Upper lobe of left lung (tissue), 6 donors: ENCODE measurements at places on chromosomes 16 and 17. TPM values are rescaled to one million over a fixed set of nuclear protein-coding genes. Genes with fewer than 3 reads are reported as not detected.

Gene MRPL27
- total RNA-seq: 59.1 TPM

Gene NEUROD2
- total RNA-seq: not detected

Gene KCNJ2
- 6.8 TPM for total RNA-seq

Gene IL17C
- not detected for total RNA-seq

Gene UTS2R
- 0.39 TPM for total RNA-seq

Gene PRCD
- 7.2 TPM for total RNA-seq

Gene ATP2C2
- 36.6 TPM for total RNA-seq

Gene RNU2-1
- total RNA-seq: not detected

Gene KRTAP9-8
- not detected for total RNA-seq

Gene FZD2
- 5.6 TPM for total RNA-seq

Gene ARHGDIG
- total RNA-seq: 0.91 TPM

Gene PPP1R9B
- total RNA-seq: 82.3 TPM

DNA sequence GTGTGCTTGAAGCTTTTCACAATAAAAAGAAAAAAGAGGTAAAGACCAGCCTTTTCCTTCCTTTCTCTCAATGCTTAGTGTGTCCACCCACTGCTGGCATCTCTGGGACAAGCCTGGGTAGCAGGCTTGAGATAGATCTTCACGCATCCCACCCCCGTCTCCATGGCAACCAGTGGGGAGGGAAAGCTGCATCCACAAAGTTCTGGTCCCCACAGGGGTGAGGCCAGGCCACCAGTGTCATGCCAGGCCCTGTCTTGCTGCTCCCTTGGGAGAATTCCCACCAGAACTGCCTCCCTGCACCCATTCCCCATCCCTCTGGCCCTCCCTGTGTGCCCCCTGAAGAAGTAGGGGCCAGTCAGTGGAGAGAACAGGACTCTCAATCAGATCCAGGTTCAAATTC, 259.9 kb downstream of the MRTFB start:
- DNase-seq: no peak

- no peak for DNase-seq
Observed at GRCh38 chr17:12256380-12256995, 235.8 kb downstream of the MAP2K4 start.

DNA sequence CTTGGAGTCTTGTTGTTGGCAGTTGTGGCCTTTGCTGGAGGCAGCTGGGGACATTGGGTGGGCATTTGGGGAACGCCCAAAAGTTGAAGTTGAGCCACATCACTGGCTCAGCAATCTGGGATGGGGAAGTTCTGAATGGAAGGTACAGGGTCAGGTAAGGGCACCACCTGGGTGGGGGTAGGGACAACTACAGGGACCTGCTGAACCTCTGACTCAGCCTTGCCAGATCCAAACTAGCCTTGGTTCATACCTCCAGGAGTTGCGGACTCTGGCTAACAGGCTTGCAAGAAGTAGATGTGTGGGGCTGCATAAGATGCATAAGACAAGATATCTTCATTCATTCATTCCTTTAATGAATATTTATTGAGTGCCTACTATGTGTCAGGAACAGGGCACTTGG, 16.0 kb downstream of the FMNL1 start:
- no peak for DNase-seq

GRCh38 chr16:74774223-74775139, at the start of gene FA2H:
Gene FA2H, minus strand, starts transcription at chr16:74774820. Its CDS starts 65 bp downstream, at chr16:74774755.
- peak; percentile 96 for DNase-seq

- peak; percentile 65 for DNase-seq
Observed at GRCh38 chr16:85316321-85316919, 204.1 kb upstream of the CIBAR2 start.

DNA sequence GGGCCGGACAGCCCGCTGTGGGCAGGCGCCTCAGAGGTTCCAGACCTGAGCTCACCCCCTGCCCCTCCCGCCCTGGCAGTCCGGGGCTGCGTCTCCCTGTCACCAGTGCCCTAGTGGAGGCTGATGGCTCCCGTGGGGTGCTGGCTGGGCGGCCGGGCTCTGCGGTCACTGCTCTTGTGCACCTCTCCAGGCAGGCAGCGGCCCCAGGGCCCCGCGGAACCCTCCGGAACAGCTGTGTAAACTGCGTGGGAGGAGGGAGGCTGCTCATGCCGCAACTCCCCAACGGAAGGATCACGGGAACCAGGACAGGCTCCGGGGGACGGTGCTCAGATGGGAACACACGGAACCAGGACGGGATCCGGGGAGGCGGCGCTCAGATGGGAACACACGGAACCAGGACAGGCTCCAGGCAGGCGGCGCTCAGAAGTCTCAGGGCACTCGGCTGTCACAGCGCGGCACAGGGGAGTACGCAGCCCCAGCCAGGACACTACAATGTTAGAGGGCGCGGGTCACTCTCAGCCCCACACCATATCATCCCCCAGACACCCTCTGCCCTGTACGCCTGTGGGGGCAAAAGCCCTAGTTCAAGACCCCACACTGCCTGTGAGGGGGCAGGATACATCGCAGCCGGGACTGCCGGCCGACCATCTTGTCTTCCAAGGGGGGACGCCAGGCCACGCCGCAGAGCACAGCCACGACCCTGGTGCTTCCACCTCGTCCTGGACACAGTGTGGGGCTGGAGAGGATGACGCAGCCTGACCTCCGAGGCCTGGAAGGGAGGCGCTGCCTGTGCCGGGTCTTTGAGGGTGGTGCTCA, 74.0 kb upstream of the GNG13 start:
- DNase-seq: no peak

- DNase-seq: no peak
Observed at GRCh38 chr17:36600936-36601302, 464 bp upstream of the MRM1 start.

DNA sequence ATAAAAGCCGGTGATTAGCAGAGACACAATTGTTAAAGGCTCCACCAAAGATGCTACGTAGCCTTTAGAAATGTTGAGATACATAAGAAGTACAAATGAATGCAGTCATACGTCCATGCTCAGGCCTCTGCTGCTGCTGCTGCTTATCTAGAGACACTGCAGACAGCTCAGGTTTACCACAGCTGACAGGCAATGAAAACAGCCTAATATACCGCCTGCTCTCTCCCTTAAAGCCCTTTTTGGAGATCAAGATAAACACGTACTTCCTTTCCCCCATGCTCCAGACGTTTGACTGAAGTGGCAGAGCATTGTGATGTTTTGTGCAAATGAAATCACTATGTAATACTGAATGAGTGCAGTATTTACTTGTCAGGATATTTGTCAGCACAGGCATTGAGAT, 185.3 kb downstream of the AATF start:
- DNase-seq: no peak

DNA sequence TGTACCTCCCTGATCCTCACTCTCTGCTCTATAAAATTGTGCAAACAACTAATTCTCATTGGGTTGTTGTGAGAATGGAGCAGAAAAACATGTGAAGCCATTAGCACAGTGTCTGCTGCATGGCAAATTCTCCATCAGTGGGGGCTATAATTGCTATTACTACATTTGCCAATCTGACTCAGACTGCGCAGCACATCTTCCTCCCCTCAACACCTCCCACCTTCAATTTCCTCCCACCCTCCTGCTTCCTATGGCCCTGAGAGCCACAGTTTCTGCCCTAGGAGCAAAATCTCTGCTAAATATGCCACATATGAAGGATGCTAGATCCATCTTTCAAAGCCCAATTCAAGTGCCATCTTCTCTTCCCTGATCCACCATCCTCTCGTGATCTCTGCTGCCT, 37.0 kb downstream of the ABCC12 start:
- DNase-seq: no peak

DNA sequence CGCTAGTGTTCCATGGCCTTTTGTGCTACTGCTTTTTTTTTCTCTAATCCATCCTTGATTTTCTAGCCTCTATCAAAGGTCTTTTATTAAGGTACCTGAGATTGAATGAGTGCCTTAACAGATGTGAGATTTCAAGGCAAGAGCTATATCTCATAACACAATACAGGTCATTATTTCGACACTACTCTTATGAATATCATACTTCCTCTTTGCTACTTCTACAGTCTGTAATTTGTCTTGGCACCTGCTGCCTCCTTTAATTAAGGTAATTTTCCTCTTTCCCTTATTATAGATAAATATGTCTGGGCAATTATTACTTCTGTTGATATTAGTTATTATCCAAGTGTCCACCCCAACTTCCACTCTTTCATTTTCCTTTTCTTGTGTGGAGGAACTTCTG, 5.3 kb downstream of the KRT28 start:
- DNase-seq: no peak

GRCh38 chr16:67605641-67606040, 39.3 kb upstream of the CARMIL2 start:
- DNase-seq: no peak

- no peak for DNase-seq
Observed at GRCh38 chr16:1548727-1549126, 15.3 kb downstream of the TMEM204 start.

- DNase-seq: no peak
Observed at GRCh38 chr16:3525951-3526350, 25.1 kb downstream of the CLUAP1 start.

DNA sequence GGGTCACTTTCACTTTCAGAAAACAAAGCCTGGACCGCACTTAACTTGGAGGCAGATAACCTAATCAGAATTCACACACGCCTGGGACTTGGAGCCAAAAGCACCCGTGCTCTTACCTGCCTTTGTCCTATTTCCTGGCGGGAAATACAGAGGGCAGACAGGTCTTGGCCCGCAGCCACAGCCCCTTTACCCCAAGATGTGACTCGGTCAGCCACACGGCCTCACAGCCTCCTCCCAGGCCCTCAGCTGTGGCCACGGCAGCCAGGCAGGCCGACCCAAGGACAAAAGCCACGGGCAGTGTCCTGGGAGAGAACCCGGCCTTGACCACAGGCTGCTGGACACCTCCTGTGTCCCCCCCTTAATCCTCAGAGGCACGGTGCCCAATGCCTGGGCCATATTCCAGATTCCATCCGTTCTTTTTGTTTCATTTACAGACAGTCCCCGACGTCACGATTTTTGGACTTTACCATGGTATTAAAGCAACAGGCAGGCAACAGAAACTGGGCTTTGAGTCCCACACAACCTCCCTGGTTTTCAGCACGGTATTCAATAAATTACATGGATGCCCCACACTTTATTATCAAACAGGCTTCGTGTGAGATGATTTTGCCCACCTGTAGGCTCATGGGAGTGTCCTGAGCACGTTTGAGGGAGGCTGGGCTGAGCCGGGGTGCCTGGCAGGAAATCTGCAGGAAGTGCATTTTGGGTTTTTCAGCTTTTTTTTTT, 30.1 kb upstream of the GAA start:
- no peak for DNase-seq

GRCh38 chr17:17354560-17355349, 51.6 kb downstream of the NT5M start:
- DNase-seq: no peak

DNA sequence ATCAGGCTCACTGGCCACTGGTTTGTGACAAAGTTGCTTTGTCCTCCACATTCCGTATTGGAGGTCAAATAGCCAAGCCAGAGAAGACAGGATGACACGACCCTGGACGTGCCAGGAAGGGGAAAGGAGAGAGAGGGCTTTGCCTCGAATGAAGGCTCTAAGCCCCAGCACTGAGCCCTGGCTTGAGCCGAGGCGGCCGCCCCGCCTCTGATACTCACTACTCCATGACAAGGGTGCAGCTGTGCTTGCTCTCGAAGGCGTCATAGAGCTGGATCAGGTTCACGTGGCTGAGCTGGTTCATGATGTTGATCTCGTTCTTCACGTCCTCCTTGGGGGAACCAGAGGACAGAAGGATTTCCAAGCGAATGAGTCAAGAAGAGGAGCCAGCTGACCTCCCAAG, 19.3 kb downstream of the MYLK3 start:
- DNase-seq: peak; percentile 67

DNA sequence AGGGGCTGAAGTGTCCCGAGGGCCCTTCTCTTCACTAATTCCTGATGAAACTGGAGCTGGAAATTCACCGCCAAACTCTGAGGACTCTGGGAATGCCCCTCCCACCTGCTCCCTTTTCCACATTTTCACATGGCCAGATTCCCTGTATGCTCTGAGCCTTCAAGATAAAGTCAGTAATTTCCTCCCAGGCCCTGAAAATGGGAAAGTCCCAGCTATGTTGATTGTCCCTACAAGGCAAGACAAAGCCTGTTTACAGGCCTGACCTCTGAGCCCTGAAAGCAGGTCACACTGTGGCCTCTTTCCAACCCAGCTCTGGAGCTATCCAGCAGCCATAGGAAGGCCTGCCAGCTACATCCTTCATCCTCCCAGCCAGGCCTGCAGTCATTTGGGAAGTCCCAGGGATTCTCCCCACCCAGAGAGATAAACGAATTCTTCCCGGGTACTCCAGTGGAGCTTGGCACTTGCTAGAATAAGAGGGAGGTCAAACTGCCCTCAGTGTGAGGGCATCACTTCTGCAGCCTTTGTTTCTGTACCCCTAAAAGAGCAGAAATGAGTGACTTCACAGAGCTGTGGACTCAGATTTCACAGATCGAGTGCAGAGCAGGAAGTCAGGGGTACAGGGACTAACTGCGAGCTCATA, 19.6 kb upstream of the CCL2 start:
- peak; percentile 60 for DNase-seq

DNA sequence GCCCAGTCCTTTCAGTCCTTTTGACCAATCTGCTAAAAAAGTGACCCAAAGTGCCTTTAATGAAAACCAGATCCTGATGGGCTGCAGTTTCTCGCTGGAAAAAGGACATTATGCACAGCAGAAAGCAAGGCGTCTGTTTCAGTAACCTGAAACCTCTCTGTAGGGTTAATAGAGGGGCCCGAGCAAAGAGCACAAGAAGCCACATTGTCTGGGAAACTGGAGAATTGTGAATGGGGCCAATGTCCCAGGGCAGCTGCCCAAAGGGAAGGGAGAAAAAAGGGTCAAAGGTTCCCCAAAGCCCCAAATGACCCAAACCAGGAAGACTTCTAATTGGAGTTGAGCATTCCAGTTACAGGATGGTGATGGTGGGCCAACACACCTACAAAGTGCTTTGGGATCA, 3.0 kb downstream of the OTOA start:
- no peak for DNase-seq

DNA sequence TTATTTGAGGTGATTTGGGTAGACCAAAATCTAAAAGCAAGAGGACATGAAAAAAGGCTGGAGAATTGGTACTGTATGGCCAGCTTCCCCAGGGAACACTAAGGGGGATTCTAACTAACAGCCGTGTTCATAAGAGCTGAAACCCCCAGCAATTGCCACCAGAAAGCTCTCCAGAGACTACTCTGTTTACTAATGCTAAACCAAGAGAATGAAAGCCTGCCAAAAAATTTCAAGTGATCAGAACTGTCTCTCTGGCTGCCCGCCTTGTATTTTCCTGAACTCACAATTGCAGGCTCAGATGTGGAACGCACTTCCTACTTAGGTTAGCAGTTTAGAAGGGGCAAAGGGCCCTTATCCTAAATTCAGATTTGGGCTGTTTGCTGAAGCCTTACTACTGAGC, 24.1 kb downstream of the MYH10 start:
- no peak for DNase-seq

- no peak for DNase-seq
Observed at GRCh38 chr17:61456688-61457225, 4.5 kb downstream of the TBX4 start.

DNA sequence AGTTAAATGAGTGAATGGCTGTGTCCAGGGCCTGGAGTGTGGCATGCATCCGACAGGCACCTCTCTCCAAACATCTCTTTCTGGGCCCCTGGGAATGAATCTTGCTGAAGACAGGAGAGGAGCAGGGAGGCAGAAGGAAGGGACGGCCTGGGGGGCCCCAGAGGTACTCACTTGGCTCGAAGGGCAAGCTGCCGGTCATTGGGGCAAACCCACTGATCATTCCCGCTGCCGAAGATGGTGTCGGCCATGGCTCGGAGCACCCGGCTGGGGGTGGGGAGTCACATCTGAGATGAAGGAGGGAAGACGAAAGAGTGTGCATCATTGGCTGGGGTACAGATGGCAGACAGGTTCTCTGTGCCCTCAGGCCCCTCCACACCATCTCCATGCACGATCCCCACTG, 25.3 kb downstream of the RPH3AL start:
- no peak for DNase-seq

- no peak for DNase-seq
Observed at GRCh38 chr17:10217916-10218315, 19.5 kb upstream of the GAS7 start.
